ENCODE measurements at places on chromosomes 13 and 19.

- no peak for DNase-seq
These were observed 95.0 kb downstream of the CYSLTR2 start for GRCh38 chr13:48748681-48749080.

- DNase-seq: no peak
These were observed 49.7 kb downstream of the ESD start for GRCh38 chr13:46747031-46747820.

DNA sequence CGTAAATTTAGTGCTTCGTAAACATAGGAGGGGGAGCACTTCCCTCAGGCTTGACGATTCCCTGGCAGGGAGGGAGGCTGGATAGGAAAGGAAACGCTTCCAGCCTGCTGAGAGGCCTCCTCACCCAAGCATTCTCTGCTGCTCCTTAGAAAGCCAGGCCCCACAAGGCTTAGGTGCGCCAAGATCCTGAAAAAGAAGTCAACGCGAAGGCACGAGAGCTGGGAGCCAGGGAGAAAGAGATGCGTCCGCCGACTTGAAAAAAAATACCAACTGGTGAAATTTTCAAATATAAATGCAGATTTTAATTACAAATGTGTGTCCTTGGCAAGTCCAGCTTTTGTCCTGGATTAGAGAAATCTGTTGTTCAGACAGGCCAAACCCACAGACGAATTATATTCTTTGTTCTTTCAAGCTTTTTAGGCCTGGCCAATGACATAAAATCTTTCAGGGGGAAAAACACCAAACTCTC, 64.0 kb downstream of the ALOX5AP start:
- no peak for DNase-seq

DNA sequence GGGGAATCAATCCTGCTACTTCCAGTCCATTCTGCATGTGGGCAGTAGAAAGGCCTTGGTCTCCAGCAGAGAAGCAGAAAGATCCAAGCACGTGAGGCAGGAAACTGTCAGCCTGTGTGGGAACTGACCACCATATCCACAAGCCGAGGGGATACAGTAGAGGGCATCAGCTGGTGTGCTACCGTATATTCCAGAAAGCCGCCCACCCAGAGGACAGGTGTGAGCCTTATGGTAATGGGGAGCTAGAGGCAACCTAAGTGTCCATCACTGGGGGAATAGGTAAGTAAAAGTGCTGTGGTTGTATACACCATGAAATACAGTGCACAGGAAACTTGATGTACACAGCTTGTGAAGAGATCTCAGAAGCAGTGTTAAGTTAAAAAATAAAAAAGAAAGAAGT, 2.8 kb upstream of the IFNL1 start:
- no peak for DNase-seq

DNA sequence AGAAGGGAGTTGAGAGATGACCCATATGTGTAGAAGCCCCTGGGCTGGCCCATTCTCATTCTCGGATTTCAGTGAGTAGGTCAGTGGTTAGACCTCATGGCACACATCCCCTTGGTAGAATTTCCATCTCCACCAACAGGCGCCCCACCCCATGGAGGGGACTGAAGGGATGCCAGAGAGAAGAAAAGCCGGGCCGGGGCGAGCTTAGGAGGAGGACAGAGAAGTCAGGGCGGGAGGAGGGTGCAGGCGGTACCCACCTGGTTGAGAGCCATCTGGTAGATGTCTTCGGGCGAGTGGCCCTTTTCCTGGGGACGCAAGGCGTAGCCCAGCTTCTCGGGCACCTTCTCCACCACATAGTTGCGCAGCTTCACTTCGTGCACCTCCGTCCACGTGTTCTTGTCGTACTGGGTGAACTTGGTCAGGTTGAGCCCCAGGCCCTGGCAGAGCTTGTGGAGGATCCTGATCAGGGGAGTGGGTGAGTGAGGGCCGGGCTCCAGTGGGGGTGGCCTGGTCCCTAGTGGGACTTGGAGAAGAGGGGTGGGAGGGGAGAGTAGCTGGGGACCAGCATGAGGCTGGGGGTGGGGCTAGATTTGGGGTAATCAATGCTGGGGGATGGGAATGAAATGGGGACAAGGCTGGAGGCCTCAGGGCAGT, 2.5 kb downstream of the IL4I1 start:
- DNase-seq: no peak

DNA sequence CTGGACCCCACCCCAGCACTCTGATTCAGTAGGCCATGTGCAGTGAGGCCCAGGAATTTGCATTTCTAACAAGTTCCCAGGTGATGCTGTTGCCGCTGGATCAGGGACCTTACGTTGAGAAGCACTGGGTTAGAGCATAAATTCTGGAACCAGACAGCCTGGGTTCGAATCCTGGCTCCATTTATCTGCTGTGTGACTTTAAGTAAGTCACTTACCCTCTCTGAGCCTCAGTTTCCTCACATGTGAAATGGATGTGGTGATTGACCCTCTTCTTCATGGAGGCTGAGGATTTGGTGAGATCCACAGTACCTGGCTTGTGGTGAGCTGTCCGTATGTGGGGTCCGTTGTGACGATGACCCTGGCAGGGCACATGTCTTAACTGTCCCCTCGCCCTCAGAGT, 15.9 kb downstream of the HIPK4 start:
- DNase-seq: no peak

DNA sequence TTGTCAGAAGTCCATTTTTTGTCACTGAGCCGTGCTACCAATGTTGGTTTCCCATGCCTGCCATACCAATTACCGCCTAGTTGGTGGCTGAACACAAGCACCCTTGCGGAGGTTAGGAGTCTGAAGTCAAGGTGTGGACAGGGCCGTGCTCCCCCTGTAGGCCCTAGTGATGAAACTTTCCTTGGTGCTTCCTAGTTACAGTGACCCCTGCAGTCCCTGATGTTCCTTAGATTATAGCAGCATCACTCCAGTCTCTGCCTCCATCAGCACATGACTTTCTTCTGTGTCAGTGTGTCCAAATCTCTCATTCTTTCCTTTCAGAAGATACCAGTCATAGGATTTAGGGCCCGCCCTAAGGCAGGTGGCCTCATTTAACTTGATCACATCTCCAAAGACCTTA, 99.0 kb downstream of the MYO16 start:
- DNase-seq: no peak

GRCh38 chr13:46953941-46954340, 57.1 kb upstream of the HTR2A start:
- DNase-seq: no peak

DNA sequence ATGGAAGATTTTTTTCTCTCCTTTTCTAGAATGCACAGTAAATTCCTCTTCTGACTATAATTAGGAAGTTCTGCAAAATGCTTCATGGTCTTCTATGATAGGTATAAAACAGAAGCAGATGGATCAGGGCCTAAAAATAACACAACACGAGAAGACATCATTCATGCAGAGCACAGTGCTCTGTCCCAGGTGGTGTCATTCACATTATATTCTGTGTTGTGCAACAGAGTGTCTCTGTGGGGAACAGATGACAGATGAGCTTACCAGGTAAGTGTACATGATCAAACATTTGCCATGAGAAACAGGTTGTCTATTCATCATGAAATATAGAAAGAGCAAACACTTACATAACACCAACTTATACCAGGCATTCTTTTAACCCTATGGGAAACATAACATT, 288.3 kb downstream of the KCTD12 start:
- no peak for DNase-seq

- DNase-seq: no peak
These were observed 3.2 kb downstream of the PTBP1 start for GRCh38 chr19:800360-801029.

GRCh38 chr19:52786078-52786463, 520 bp downstream of the ZNF600 start:
- no peak for DNase-seq

DNA sequence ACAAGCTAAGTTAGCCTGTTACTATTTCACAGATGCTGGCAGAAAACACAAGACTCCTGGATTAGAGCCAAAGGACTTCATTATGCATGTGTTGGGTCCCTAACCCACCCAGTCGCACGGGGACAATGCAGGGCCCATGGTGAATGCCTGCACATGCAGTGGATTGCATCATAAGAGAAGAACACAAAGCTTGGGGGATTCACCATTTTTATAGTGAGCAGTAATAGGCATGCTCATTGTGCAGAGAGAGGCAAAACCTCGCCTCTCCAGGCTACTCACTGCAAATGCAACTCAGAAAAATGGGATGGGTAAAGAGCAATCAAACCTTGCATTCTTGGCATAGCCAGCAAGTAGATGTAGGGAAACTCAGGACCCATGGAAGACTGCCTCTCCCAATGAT, 115.8 kb downstream of the DIAPH3 start:
- DNase-seq: no peak

DNA sequence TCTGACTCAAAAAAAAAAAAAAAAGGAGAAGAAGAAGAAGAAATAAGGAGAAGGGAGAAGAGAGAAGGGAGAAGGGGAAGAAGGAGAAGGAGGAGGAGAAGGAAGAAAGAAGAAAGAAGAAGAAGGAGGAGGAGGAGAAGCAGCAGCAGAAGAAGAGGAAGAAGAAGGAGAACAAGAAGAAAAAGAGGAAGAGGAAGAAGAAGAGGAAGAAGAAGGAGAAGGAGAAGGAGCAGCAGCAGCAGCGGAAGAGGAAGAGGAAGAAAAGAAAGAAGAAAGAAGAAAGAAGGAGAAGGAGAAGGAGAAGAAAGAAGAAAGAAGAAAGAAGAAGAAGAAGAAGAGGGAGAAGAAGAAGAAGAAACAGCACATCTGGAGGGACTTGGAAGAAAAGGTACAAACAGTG, 4.1 kb upstream of the CNN1 start:
- no peak for DNase-seq

DNA sequence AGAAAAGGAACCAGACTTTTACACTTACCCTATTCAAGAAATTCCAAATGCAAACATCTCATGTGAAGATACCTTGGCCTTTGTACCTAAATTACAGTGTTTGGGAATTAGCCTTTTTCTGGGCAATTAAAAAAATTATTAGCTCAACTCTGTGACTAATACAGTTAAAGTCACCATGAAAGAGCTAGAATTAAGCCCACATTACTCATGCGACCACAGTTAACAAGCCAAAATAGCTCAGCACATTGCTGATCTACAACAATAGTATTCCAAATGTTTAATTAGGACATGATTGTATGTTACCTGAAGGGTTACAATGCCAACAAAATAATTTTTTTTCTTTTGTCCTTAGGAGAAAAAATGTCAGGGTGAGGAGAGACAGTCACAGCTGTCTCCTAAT, 263.6 kb upstream of the GPC6 start:
- DNase-seq: no peak

DNA sequence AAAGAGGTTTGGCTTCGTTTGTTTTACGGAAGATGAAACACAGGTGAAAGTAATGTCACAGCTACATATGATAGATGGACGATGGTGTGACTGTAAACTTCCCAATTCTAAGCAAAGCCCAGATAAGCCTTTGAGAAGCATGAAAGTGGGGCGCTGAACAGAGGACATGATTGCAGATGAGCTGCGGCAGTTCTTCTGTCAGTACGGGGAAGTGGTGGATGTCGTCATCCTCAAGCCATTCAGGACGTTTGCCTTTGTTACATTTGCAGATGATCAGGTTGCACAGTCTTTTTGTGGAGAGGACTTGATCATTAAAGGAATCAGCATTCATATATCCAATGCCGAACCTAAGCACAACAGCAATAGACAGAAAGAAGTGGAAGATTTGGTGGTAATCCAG, 111.5 kb upstream of the DIAPH3 start:
- no peak for DNase-seq

GRCh38 chr19:7408251-7408650, 59.5 kb downstream of the ARHGEF18 start:
- no peak for DNase-seq

- no peak for DNase-seq
These were observed 12.8 kb downstream of the LYPD3 start for GRCh38 chr19:43452582-43452981.

- no peak for DNase-seq
These were observed 116.4 kb downstream of the AKAP11 start for GRCh38 chr13:42388326-42388725.

GRCh38 chr19:674282-675151, 1.7 kb upstream of the FSTL3 start:
- DNase-seq: no peak

DNA sequence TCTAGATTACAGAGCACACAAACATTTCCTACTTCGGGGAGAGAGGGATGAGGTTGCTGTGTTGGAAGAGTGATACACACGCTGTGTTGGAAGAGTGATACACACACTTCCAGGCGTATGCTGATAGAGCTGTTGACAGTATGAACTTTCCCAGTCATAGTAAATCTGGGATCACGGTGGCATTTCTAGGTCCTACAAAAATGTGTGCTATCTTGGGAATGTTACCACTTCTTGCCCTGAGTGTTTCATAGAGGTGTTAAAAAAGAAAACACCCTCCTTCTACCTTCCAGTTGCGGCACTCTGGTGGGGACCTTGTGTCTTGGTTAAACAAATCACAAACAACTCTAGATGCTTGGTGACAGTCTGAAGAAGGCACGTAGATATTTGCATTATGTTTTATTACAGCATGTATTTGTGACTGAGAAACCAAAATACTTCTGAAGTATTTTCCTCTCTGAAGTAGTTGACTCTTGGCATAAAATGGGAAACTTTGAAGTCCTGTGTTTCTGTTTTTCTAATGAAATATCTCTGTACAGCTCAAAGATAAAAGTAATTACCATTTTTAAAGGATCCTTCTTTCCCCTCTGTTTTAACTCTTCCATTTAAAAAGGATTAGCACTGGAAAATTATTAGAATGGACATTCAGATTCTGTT, 52.5 kb downstream of the ARHGAP35 start:
- DNase-seq: no peak

DNA sequence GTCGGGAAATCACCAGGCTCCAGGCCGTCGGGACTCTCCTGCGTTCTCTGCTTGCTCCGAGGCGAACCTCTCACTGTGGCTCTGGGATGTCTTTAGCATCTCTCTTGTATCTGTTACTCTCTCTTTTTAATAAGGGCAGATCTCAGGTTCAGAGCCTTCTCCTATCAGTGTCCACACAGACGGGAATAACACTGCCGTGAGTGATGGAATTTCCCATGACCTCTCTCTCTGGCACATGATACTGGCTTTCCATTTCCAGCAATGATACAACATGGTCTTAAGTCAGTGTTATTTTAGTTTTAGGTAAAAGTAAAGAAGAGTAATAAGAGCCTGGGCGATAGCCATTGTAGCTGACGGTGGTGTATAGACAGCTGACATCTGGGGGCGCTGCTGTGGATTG, 9.3 kb downstream of the ZNF444 start:
- no peak for DNase-seq

GRCh38 chr13:44385401-44385800, 11.8 kb downstream of the SERP2 start:
- DNase-seq: no peak

DNA sequence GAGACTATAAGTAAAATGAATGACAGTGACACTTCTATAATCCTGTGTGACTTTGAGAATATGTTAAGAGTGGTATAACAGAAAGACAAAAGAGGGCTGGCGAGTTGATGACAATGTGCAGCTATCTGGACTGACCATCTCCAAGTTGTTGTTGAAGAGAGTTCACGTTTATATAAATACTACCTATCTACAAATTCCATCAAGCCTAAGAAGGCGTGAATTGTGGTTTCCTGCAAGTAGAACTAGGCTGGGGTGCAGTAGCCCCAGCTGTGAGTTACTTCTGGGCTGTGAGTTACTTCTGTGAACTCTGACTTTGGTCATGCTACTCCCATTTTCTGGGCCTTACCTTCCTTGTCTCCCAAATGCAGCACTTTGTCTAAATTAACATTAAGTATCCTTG, 561.0 kb downstream of the TBC1D4 start:
- DNase-seq: no peak

GRCh38 chr13:112079696-112080095, 12.7 kb downstream of the SOX1 start:
- no peak for DNase-seq

- DNase-seq: no peak
These were observed 9.7 kb downstream of the SPPL2B start for GRCh38 chr19:2338055-2338615.

Data from CD4-positive, alpha-beta T cell treated with Interleukin-4 for 1 hour (primary cell).